Suppressor macrophage treated with lipopolysaccharide for 4 hours (primary cell): ENCODE measurements at places on chromosomes 16 and 17.

DNA sequence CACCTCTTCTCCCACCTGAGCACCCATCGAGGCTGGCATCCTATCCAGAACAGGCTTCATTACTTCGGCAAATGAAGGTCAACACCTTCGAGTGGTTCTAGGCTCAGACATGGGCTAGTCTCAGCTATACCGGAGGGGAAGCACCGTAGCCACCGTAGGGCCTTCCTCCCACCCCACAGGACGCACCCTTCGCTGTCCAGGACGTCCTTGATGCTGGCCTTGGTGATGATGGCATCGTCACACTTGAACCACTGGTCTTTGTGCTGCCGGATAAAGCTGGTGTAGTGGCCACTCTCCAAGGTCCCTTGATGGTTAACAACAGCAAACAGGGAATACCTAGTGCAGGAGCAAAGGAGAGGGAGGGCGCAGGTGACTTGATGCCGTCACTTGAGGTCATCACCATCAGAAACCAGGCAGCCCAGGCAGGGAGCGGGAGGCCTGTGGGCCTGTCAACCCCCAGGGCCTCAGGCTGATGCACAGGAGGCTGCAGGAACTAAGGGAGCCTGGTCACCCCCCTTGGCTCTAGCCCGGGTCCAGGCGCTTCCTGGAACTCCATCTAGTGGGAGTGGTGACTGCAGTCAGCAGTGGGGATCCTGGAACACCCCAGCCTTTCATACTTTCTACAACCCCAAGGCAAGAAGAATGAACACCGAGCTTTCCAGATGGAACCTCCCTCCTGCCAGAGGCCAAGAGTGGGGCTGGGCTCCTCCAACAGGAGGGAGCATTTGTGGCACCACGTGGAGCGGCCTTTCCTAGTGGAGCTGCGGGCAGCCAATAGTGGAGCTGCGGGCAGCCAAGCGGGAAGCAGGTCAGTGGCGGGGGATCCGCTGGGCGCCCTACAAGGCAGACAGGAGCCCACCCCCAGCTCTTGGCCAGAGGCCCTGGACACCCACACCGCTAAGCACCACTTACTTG, 38.5 kb downstream of the USP22 start:
- no peak for DNase-seq

DNA sequence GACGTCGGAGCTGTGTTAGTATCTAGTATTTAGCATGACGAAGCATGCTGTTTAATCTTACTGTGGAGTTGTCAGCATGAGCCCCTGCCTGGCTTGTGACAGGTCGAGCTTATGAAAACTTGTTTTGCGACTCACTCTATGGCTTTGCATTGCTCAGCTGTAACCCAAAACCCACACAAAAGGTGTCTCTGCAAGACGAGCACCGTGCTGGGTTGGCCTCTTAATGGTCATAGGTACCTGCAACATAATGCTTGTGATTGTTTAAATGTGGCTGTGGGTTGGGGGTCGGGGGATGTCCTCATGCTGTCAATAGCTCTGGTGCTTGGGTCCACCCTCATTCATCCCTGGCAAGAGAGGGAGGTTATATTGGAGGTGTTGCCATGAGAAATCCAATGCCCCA, 5.4 kb downstream of the NTN1 start:
- no peak for DNase-seq

DNA sequence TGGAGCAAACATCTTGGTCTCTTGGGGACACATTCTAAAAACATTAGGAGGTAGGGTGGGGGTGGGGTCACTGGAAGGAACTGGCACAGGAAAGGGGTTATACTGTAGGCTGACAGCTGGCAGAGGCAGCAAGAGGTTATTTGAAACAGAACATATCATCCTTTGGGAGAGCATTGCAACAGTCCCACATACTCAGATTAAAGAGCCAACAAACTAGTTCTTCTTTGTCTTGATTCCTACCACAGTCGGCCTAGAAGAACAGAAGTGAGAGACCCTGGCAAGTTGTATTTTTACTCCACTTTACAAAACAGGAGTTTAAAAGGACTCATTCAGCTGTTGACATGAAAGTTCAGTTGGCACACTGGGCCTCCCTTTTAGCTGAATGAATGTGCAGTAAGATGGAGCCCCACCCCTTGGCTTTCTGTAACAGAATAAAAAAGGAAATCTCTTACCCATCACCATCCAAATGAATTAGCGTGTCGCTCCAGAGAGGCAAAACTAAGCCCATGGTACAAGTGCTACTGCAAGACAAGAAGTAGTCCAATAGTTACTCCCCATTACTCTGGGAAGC, 54.6 kb upstream of the CORO6 start:
- no peak for DNase-seq

DNA sequence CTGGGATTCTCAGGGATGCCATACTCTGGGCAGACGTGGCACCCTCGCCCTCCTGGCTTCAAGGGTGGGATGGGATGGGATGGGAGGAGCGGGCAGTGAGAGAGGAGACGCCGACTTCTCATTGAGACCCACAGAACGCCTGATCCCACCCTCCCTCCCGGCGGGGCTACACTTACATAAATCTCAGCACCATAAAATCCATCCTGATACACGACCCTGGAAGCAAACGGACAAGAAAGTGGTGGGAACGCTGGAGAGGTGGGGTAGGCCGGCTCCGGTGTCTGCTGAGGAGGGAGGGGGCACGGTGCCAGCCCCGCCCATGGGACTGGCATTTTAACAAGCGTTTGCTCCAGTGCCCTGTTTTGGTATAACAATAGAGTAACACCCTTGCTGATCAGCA, 21.9 kb downstream of the ENGASE start:
- DNase-seq, result no peak

- no peak for DNase-seq
These were observed 71.6 kb downstream of the WIPI1 start for GRCh38 chr17:68385490-68386215.

DNA sequence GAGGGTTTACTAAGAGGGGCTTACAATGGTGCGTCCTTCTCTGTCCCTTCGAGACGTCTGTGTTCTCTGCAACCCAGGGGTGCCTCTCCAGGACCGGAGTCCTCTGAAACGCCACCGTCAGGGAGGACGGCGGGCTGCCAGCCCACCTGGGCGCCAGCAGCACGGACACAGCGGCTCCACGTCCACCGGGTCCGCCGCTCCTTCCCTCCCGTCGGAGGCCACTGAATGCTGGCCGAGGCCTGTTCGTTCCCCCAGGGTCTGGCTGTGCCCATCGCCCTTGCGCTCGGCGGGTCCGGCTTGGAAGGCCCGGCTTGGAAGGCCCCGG, 403 bp downstream of the TEPSIN start:
- DNase-seq, result no peak

DNA sequence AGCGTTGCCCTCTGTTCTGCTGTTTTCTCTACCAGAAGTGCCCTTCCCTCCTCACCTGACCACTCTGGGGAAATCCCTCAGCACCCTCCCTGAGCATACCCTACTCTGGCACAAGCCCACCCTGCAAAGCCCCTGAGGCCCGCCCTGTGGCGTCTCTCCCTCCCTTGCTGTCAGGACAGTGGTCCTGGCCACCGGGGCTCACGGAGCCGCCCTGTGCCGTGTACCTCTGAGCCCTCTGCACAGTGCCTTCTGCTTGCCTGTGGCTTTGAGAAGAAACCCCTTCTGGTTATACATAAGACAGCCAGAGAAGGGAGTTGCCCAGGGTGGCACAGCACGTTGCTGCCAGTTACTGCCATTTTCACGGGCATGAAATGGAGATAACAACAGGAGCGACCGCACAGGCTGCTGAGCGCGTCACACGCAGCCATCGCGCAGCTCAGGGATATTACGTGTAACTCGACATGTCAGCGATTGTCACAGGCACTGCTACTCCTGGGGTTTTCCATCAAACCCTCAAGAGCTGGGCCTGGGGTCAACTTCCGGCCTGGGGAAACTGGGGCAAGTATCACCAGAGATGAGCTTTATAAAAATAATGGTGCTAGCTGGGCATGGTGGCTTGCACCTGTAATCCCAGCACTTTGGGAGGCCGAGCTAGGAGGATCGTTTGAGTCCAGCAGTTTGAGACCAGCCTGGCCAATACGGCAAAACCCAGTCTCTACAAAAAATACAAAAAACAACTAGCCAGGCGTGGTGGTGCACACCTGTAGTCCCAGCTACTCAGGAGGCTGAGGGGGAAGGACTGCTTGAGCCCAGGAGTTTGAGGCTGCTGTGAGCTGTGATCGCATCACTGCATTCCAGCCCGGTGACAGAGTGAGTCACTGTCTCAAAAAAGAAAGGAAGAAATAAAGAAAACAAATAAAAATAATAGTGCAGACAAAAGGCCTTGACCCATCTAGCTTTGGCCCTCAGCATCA, 14.8 kb downstream of the SCGB1C2 start:
- no peak for DNase-seq

GRCh38 chr16:69930117-69930776, 20.9 kb upstream of the CLEC18A start:
- peak; percentile 68 for DNase-seq

GRCh38 chr17:50060951-50061712, 5.2 kb downstream of the ITGA3 start:
- no peak for DNase-seq

DNA sequence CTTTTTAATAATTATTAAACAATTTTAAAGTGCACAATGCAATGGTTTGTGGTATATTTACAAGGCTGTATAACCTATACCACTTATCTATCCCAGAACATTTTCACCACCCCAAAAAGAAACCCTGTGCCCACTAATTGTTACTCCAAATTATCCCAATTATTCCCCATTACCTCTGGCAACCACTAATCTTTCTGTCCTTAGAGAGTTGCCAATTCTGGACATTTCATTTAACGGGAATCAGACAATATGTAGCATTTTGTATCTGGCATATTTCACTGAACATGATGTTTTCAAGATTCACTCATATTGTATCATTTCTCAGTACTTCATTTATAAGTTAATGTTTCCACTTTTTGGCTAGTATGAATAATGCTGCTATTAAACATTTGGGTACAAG, 103.1 kb upstream of the NACA2 start:
- no peak for DNase-seq

- DNase-seq, result no peak
These were observed 41.6 kb downstream of the DCAKD start for GRCh38 chr17:45009676-45010467.

DNA sequence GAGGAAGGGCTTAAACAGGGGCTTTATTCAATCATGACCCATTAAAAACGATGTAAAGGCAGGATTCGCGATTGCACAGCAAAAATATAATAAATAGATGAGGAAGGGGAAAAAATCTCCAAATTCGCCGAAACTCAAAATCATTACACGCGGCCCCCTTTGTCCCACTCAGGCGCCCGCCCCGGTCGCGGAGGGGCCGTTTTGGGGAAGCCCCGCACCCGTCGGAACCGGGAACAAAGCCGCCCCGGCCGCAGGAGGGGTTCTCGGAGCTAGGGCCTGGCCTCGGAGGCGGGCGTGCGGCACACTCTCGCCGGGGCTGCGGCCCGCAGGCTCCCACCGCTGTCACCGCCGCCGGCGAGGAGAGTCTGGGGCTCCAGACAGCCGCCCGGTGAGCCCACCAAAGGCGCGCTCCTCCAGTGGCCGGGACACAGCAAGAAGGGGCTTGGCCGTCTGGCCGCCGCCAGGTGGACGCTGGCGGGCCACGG, 521 bp downstream of the C16orf87 start:
- peak; percentile 47 for DNase-seq

GRCh38 chr17:51435641-51436091, 175.3 kb downstream of the UTP18 start:
- DNase-seq, result peak; percentile 14

DNA sequence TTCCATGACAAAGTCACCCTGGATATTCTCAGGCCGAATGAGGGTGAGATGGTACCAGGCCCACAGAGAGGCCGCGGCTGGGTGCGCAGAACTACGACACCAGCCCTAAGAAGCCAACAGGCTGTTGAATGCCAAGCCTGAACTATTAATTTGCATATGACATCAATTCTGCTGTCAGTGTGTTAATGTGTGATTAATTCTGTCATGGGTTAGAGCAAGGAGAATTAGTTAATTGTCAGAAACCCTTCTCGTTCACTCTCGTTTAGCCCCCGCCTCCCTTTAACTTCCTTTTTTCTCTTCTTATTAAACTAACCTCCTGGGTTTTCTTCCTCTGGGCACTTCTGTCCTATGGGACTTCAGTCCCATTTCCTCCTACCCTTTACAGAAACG, 123.4 kb downstream of the ZFHX3 start:
- peak; percentile 62 for DNase-seq

DNA sequence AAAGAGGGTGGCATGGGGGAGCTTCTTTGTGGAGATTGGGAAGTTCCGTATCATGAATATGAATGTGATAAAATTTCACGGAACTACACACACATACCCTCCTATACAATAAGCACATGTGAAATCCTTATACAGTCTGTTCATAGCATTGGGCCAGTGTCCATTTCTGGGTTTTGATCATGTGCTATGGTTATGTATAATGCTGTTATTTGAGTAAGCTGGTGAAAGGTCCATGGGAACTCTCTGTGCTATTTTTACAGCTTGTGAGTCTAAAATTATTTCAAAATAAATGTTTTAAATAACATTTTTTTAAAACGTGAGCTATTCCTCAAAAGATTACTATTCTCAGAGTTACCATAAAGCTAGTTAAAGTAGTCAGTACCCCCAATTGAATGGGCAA, 205.2 kb upstream of the CACNG5 start:
- no peak for DNase-seq

- no peak for DNase-seq
These were observed 7.9 kb downstream of the ACLY start for GRCh38 chr17:41910701-41911391.

DNA sequence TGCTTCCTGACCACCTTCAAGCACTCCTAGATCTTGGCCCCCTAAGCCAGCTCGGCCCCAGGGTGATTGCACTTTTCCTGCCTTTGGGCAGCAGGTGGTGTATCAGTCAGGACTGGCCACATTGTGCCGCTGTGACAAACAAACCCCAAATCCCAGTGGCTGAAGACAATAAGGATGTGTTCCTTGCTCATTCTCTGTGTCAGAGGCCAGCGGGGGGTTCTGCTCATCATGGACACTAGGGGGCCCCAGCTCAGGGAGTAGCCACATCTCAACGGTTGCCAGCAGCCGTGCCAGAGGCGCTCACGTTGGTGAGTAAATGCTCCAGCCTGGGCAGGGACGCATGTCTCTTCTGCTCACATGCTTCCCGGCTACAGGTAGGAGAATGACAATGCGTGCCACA, 60.4 kb downstream of the ZDHHC7 start:
- DNase-seq, result peak; percentile 61

DNA sequence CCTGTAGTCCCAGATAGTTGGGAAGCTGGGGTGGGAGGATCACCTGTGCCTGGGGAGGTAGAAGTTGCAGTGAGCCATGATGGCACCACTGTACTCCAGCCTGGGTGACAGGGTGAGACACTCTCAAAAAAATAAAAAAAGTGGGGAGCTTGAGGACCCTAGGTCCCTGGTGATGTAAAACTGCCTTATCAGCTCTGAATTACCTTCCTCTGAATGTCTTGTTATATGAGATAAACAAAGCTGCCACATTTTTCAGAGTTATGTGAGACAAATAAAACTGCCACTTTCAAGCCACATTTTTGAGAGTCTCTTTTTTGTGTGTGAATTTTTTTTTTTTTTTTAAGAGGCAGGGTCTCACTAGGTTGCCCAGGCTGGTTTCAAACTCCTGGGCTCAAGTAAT, 32.0 kb upstream of the B4GALNT2 start:
- no peak for DNase-seq

- DNase-seq, result no peak
These were observed 33.5 kb upstream of the CES5A start for GRCh38 chr16:55908641-55909040.

GRCh38 chr17:75006653-75007052, 5.8 kb upstream of the MRPL58 start:
- peak; percentile 47 for DNase-seq

GRCh38 chr17:65099941-65100315, 37.2 kb upstream of the RGS9 start:
- DNase-seq, result peak; percentile 94
